ENCODE measurements at places on chromosomes 3 and 15. TPM values are rescaled to one million over a fixed set of nuclear protein-coding genes. Genes with fewer than 3 reads are reported as not detected.

The OSBPL10 gene
- 17.3 TPM for total RNA-seq

DNA sequence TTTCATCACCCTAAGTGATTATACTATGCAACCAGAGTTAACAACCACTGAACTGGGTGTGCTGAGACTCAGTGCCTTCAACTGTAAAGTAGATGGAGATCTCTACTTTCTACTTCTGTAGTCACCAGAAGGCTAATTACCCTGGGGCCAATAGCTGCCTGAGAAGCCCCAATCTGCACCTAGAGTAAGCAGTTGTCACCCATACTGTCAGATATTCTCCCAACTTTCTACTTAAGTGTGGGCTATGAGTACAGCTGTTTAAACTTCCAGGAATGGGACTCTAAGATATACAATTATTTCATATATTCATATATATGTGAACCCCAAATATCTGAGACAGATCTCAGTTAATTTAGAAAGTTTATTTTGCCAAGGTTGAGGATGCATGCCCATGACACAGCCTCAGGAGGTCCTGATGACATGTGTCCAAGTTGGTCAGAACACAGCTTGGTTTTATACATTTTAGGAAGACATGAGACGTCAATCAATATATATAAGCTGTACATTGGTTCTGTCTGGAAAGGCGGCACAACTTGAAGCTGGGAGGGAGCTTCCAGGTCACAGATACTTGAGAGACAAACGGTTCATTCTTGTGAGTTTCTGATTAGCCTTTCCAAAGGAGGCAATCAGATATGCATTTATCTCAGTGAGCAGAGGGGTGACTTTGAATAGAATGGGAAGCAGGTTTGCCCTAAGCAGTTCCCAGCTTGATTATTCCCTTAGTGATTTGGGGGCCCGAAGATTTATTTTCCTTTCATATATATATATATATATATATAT lies 41.9 kb downstream of the CCNL1 start:
- no peak for DNase-seq

- no peak for DNase-seq
Observed at GRCh38 chr3:136177876-136178275, 18.3 kb downstream of the MSL2 start.

DNA sequence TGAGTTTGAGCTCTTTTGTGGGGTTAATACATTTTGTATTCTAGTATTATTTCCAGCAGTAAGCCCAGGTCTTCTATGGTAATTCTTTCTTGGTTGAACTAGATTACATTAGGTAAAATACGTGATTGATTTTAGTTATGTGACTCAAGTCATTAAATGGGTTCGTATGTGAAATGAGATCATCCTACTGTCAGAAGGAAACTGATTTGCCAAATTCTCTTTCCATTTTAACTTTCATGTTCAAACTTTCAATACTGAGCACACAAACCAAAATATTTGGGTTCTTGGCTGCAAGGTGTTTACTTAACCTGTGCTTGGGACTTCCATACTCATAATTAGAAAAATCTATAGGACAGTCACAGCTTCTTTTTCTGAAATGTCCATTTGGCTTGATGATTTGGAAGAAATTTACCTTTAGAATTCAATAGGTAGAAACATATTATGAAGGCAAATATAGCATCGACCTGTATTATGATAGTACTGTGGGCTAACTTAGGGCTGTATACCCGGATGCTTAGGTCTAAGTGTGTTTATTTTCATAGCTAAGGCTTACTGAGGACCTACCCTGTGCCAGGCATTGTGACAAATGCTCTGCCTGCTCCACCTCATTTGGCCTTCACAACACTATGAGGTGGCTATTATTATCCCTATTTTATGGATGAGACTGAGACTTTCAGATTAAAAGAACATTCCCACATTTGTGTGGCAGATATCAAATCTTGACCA lies 631.8 kb upstream of the GRM7 start:
- DNase-seq: no peak

The HDC gene
- not detected for total RNA-seq

All from pulmonary artery endothelial cell (primary cell).